ENCODE measurements at places on chromosomes 5 and 9.

GRCh38 chr9:137280474-137281344, 3.2 kb downstream of the TOR4A start:
- DNase-seq, result peak; percentile 69

DNA sequence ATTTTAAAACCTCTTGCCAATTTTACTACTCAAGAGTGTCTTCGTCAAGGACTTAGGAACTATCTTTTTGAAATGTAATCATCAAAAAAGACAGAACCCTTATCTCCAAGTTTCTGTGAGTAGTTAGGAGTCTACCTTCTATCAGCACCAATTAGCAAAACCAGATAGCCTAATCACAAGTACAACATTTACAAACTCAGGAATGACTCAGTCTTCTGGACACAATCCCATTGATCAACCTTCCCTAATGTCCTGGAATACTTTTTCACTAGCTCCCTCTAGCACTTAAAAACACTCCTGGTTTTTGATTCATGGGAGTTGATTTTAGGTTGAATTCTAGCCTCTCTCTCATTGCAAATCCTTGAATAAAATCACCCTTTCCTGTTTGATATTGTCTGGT, 680.7 kb downstream of the PRR16 start:
- DNase-seq, result no peak

GRCh38 chr5:139649082-139649991, 1.2 kb downstream of the CXXC5 start:
- DNase-seq, result peak; percentile 72

GRCh38 chr9:26296910-26297572, 595.6 kb downstream of the CAAP1 start:
- no peak for DNase-seq

- DNase-seq, result peak; percentile 89
Observed at GRCh38 chr9:95494022-95494415, 22.8 kb downstream of the PTCH1 start.

- no peak for DNase-seq
Observed at GRCh38 chr9:13001989-13002580, 227.3 kb downstream of the LURAP1L start.

GRCh38 chr5:10681731-10682679, 79.0 kb downstream of the DAP start:
- DNase-seq, result no peak

DNA sequence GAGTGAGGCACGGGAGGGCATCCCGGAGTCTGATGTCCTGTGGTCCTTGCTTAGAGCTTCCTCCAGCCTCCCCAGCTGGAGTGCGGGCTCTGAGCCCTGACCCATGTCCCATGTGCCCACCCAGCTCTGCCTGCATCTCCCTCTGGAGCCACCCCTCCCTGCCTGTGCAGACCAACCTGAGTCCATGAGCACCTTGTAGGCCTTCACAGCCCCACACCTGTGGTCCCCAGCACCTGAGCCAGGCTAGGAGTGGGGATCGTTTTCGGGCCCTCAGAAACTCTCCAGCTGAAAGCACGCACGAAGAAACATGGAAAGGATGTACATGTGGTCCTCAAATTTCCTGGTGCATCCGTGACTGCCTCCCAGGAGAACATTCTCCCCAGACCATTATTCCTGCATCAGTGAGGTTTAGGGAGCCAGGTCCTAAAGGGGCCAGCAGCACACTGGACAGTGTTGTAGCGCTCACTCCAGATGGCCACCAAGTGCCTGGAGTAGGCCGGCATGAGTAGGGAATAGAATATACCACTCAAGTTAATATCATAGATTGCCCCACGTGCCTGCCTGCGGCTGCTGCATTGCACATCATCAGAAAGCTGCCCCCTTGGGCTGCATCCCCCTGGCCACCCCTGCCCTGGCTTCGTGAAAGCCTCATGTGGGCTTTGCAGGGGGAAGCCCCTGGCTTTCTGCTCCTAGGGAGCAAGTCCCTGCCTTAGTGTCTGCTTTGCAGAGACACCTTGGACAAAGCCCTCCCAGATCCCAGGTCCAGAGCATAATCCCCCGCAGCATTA, 80.6 kb downstream of the WNK2 start:
- DNase-seq, result no peak

GRCh38 chr5:10622810-10623209, 58.9 kb downstream of the ANKRD33B start:
- DNase-seq, result no peak

DNA sequence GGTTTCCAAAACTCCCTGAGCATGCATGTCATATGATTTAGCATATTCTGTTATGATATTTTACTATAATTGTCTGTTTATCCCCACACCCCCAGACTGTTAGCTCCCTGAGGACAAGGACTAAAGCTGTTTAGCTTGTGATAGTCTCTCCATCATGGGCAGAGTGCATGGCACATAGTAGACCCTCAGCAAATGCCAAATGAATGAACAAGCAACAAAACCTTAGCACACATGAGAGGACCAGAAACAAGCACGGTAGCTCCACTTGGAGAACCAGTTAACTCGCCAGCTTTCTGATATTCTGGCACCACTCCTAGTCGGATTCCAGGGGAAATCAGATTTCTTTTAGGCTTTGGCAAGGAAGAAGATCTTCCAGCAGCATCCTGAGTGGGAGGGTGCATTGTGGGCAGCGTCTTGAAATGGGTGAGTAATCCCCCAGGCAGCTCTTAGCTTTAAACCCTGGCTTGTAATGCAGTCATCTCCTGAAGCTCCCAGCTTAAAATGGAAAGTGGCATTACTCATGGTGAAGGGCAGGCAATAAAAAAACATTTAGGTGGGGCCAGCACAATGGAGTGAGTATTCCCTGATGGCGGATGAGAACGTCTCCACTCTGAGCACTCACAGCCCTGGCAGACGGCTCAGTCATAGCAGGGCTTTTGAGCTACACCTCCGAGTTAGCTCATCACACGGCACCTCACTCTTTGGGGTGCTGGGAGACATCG, 41.1 kb downstream of the FGF1 start:
- no peak for DNase-seq

All from retina (tissue), 1 donor.